ENCODE measurements at places on chromosomes 12 and 14.

GRCh38 chr12:121797937-121798786 lies 4.7 kb upstream of the RHOF start:
- no peak for DNase-seq

DNA sequence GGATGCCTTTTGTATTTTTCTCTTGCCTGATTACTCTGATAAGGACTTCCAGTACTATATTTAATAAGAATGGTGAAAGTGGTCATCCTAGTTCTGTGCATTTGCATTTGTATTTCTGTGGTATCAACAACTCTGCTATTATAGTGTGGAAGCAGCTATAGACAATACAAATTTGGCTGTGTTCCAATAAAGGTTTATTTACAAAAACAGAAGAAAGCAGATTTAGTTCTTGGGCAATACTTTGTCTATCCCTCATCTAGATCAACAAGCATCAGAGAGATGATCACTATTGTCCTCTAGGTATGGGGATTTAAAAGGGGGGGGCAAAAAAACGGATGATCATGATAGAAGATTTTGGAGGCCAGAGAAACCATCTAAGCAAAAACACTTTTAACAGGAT lies 19.1 kb upstream of the BTG1 start:
- no peak for DNase-seq

GRCh38 chr14:58641509-58641908 lies 3.7 kb downstream of the DACT1 start:
- no peak for DNase-seq

DNA sequence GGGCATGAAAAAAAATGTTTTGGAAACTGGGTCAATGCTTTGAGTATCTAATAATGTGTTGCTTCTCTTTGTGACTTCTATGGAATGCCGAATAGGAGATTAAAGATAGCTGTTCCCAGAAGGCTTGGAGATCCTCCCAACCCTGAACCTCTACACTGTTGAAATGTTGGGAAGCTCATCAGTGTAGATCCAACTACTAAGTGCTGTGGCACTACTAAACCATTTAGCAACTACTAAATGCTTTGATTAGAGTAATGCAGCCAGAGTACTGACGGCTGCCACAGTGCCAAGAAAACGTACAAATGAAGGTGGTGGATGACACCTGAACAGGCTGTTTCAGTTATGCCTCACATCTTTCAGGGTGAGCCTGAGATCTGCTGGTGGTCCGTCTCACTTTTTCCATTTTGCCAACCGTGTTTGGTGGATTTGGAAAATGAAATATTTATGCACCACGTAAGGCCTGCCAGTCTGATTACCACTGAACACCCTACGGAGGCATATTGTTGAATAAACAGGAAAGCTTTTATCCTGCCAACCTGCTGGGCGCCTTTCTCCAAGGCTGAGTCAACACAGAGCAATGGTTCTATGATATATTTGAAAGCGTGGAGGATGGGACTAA lies 938.0 kb upstream of the FLRT2 start:
- DNase-seq = no peak

DNA sequence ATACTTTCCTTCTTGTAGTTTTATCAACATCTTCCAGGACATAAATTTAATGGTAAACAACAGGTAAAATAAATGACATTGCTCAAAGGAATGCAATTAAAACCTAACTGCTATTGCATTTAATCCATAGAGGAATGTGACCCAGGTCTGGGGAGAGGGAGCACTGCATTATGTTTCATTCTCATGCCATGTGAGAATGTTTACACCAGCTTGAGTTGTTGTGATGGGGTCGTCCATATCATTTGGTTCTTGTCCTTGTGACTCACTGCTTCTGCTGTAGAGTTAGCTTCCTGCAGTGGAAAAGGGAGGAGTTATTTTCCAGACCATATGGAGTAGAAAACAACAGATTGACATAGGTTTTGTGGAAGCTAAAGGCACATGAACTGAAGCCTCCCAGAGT lies 129.3 kb upstream of the PMCH start:
- DNase-seq = no peak
